Airway epithelial cell (primary cell): ENCODE measurements at places on chromosomes 7 and 10. TPM values are rescaled to one million over a fixed set of nuclear protein-coding genes. Genes with fewer than 3 reads are reported as not detected.

CNTNAP2 gene
- total RNA-seq = 4.3 and 7.3 TPM in 2 replicates

PPP1R17 gene
- not detected in 2 replicates for total RNA-seq

IGF2BP3 gene
- 22.0 and 28.0 TPM in 2 replicates for total RNA-seq

FEZF1 gene
- total RNA-seq = not detected in 2 replicates

PLXNA4 gene
- total RNA-seq = 0.07 TPM in 1 of 2 replicates, not detected in the other

GNAT3 gene
- total RNA-seq = not detected in 2 replicates

ABCB4 gene
- not detected in 2 replicates for total RNA-seq

FXYD4 gene
- not detected in 2 replicates for total RNA-seq

TMEM225B gene
- not detected in 2 replicates for total RNA-seq

VGF gene
- 0.09 and 0.14 TPM in 2 replicates for total RNA-seq

FGFR2 gene
- total RNA-seq = 25.7 and 27.2 TPM in 2 replicates

CLCN1 gene
- total RNA-seq = 0.21 TPM in 1 of 2 replicates, not detected in the other

DENND2A gene
- total RNA-seq = 0.42 TPM in 1 of 2 replicates, not detected in the other

SLC26A5 gene
- not detected in 2 replicates for total RNA-seq

GTF2I gene
- 104 and 108 TPM in 2 replicates for total RNA-seq

NEUROD6 gene
- not detected in 2 replicates for total RNA-seq

POU6F2 gene
- total RNA-seq = not detected in 2 replicates

RAMP3 gene
- not detected in 2 replicates for total RNA-seq

AKR1C1 gene
- total RNA-seq = 49.7 and 63.3 TPM in 2 replicates

KCNMA1 gene
- 7.3 and 8.2 TPM in 2 replicates for total RNA-seq

DNAJC12 gene
- total RNA-seq = 0.14 and 0.28 TPM in 2 replicates

FAM25C gene
- total RNA-seq = 8.0 and 9.6 TPM in 2 replicates

MAP3K8 gene
- total RNA-seq = 2.7 and 5.2 TPM in 2 replicates

PTF1A gene
- total RNA-seq = not detected in 2 replicates
